WERI-Rb-1 (cell line): ENCODE measurements at places on chromosomes 2 and 18.

DNA sequence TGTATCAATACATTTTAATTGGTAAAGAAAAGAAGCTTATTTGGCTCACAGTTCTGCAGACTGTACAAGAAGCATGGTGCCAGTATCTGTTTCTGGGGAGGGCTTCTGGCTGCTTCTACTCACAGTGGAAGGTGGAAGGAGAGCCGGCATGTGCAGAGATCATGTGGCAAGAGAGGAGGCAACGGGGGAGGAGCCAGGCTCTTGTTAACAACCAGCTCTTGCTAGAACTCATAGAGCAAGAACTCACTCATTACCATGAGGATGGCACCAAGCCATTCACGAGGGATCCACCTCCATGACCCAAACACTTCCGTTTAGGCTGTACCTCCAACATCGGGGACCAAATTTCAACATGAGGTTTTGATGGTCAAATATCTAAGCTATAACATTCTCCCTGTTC is 7.5 kb downstream of the PARD6G start:
- DNase-seq: no peak

DNA sequence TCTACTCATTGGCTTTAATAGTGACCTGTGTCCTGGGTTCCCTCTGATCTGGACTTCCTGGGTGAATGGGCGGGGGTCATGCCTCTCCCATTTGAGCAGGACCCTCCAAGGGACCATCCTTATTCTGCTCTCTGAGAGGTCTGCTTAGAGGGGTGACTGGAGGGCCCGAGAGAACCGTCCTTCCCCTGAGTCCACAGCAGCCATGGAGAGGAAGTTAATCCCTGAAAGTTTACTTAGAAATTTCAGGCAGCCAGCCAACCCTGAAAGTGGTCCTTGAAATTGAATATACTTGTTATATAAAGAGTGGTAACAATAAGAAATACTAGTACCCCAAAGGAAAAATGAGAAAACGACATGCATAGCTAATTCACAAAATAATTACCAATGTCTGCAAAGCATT is 226.1 kb downstream of the DYSF start:
- DNase-seq: no peak

- DNase-seq: no peak
Measured at GRCh38 chr2:236238751-236239150, 25.5 kb downstream of the ASB18 start.

- DNase-seq: peak; percentile 80
Measured at GRCh38 chr2:28695245-28695647, 56.4 kb upstream of the PPP1CB start.

DNA sequence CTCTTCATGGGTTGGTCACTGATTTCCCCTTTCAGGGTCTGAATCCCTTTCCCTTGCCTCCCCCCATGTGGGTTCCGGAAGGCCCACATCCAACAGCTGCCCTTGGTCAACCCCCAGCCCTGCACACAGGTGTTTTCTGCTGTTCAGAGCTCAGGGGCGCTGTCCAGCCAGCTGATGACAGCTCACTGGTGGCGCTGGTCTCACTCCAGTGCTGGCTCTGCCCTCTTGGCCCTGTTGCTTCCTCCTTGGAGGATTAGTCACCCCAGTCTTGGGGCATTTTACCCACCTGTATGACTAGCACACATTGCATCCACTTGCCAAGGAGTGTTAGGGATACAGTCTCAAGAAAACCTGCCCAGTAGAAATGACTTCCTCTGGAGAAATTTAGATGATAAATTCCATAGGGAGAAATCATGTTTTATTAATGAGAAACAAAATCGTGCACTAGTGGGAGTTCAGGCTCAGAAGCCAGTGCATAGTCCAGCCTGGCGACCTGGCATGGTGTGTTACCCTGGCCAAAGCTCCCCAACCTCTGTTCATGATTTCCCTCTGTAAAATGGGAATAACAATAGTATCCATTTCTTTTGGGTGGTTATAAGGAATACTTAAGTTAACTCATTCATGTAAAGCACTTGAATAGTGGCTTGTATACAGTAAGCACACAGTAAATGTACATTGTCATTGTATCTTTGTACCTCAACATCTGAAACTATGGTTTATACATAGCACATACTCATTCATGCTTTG is 21.6 kb downstream of the CRIM1 start:
- DNase-seq: no peak

DNA sequence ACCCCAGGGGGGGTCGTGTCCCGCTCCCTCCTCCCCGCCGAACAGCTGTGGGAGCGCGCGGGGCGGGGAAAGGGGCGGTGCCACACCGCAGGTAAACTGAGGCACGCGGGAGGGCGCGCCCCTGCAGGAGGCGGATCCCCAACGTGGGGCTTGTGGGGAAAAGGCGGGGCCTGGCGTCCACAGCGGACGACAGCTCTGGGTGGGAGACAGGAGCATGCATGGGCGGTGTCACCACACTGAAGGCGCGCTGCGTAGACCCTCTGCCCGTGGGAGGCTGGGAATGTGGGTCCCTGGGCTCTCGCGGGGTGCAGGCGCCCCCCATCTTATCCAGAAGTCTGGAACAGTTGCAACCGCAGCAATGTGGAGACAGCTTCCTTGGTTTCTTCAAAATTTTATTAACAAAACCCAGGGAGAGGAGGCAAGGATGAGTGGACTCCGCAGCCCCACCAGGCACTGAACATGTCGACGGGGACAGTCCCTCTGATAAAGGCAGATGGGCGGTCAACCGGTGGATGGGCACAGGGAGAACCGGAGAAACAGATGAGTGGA is 723 bp upstream of the MBD1 start:
- DNase-seq: no peak

GRCh38 chr18:10927286-10927992 is 221.9 kb downstream of the PIEZO2 start:
- no peak for DNase-seq

- DNase-seq: no peak
Measured at GRCh38 chr18:8140841-8141501, 468.3 kb upstream of the RAB12 start.

- DNase-seq: no peak
Measured at GRCh38 chr2:237321746-237322145, 92.2 kb downstream of the COL6A3 start.

- DNase-seq: no peak
Measured at GRCh38 chr2:24889221-24889620, 30.8 kb downstream of the ADCY3 start.

DNA sequence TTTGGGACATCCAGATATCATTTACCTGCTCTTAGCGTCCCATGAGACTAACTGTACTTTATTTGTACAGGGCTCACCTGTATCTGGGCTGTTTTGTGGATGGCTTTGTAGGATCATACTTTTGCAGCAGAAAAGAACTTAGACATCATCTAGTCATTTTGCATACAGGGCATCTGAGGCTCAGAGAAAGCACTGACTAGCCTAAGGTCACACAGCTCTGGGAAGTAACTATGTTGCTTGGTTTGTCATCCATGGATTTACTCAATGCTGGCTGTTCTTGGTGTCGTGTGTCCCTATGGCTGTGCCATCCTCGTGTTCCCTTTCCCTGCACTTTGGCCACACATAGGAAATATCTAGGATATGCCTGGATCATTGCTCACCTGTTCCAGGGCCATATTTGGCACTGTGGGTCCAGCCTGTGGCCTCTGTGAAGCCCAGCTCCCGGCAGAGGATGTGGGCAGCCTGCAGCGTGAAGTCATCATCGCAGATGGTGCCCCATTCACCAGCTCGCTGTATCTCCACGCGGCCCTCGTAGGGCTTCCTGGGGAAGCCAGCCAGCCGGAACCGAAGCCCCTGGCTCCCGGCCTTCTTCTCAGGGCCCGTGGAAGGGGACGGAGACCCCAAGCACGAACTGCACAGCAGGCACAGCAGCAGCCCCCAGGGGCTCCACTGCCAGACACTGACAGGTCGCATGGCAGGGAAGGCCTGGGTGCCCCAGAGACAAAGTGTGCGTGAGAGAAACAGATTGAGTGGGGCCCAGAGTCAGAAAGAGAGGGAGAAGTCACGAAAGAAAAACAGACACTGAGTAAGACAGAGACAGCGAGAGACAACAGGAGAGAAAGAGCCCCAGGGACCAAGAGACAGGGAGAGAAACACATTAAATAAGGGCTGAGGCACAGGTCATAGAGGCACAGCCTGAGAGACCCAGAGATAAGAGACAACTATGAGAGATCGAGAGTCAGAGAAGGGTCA is 1.5 kb downstream of the LOXL3 start:
- DNase-seq: no peak

- no peak for DNase-seq
Measured at GRCh38 chr2:169815849-169816248, 8.9 kb downstream of the METTL5 start.

- no peak for DNase-seq
Measured at GRCh38 chr2:202034249-202035088, 814 bp downstream of the FZD7 start.

GRCh38 chr2:25756536-25756935 is 83.2 kb upstream of the DTNB start:
- DNase-seq: no peak

GRCh38 chr2:130391872-130392670 is 36.2 kb downstream of the PTPN18 start:
- peak; percentile 56 for DNase-seq

- peak; percentile 44 for DNase-seq
Measured at GRCh38 chr18:361941-362310, 94.1 kb upstream of the THOC1 start.

DNA sequence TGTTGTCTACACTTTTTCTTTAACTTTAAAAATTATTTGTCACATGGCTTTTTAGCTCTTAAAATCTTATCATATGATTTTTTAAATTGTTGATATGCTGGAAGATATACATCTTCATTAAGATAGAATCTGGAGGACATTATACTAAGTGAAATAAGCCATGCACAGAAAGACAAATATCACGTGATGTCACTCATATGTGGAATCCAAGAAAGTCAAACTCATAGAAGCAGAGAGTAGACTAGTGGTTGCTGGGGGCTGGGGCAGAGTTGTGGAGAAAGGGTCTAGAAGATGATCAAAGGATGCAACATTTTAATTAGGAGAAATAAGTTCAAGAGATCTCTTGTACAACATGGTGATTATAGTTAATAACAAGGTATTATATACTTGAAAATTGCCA is 280.9 kb downstream of the GULP1 start:
- no peak for DNase-seq

GRCh38 chr2:159285929-159286708 is at the start of gene WDSUB1:
Gene WDSUB1, minus strand, starts transcription at chr2:159286703. Its CDS starts 3,634 bp downstream, at chr2:159283069.
- DNase-seq: peak; percentile 72

DNA sequence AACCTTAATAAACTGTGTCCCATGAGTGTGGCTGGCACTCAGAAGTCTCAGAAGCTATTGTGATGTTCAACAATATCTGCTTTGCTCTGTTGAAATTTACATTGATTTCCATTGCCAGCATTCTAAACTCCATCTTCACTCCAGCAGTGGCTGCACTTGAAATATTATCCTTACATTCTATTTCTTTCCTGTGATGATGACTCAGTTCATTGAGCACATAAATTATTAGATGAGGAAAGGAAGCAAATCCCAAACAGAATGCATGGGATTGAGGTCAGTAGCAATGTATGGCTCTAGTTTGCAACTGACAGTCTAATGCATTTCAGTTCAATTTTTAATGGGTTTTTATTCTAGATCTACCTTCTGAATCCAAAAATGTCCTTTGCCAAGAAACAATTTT is 92.4 kb upstream of the TTN start:
- DNase-seq: no peak

GRCh38 chr2:173942861-173943523 is 22.2 kb downstream of the SP3 start:
- DNase-seq: no peak

- peak; percentile 16 for DNase-seq
Measured at GRCh38 chr2:202377207-202377761, 1.2 kb downstream of the BMPR2 start.

GRCh38 chr2:5093056-5093455 is 599.1 kb upstream of the SOX11 start:
- no peak for DNase-seq

DNA sequence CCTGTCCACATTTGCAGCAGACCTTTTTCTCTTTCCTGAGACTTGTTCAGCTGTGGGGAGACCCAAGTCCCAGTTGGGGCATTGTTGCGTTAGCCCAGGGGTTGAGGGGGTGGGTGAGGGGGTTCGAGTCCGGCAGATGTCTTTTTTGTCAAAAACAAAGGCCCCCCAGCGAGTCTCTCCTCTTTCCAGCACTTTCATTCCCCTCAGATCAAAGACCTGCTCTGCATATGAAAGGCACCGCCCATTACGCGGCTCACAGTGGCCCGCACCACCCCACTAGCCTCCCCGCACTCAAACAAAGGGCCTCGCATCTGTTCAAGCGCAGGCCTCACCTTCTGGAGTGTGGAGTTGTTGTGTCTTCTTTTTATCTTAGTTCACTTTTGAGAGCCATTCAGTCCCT is 25.2 kb downstream of the TRABD2A start:
- DNase-seq: no peak

- peak; percentile 46 for DNase-seq
Measured at GRCh38 chr2:38509314-38509946, 93.3 kb downstream of the HNRNPLL start.

- DNase-seq: no peak
Measured at GRCh38 chr2:130828461-130828860, 8.3 kb upstream of the ARHGEF4 start.

GRCh38 chr2:152464851-152465470 is 130.0 kb downstream of the FMNL2 start:
- peak; percentile 19 for DNase-seq

DNA sequence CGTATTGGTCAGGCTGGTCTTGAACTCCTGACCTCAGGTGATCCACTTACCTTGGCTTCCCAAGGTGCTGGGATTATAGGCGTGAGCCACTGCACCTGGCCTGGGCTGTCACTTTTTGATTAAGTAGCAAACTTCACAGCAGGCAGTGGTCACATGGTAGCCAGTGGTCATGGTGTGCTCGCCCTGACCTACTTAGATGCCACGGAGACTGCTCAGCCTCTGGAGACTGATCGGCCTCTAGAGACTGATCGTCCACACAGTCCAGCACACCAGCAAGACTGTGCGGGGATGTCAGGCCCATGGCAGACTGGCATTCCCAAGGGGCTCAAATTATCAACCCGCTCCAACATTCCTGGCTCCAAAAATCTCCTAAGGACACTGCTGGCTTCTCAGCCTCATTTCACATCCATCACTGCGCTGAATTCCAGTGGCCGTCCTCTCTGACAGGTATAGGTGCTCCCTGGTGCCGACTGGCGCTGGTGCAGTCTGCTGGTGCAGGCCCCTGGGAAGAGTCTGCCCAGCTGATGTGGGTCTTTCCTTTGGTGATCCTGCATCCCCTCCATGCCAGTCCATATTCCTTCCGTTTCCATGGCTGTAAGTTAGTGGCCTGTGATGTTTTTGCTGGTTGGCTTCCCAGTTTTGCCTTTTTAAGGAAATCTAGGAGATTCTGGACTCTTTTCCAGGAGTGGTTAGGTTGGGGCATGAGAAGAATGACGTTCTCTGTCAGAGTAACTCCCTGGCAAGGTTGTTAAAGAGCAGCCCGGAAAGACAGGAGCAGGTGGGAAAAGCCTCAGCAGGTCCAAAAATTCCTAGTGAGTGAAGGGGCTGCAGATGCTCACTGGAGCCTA is 374.5 kb upstream of the HS6ST1 start:
- no peak for DNase-seq

GRCh38 chr2:120379916-120380893 is 34.3 kb downstream of the INHBB start:
- no peak for DNase-seq

GRCh38 chr18:48777744-48778116 is 173.0 kb downstream of the SMAD7 start:
- DNase-seq: no peak
